Endothelial cell of umbilical vein (primary cell): ENCODE measurements at places on chromosomes 16 and 17.

DNA sequence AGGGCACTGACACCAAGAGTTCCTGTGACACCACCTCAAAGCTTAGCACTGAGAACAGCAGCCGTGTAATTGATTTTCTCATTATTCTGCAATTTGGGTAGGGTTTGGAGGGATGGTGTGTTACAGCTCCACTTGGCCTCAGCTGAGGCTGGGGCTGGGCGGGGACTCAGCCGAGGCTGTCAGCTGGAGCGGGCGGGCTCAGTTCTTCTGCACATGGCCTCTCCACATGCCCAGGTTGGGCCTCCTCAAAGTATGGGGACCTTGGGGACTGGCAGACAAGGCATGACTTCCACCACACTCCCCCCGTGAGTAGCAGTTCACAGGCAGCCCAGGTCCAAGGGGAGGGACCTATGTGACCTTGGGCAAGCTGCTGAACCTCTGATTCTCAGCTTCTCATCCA is 171.5 kb downstream of the IRF8 start:
- DNase-seq: no peak

- DNase-seq: no peak
Measured at GRCh38 chr16:84430860-84431259, 62.5 kb downstream of the ATP2C2 start.

- no peak for DNase-seq
Measured at GRCh38 chr16:49464877-49465504, 91.4 kb downstream of the C16orf78 start.

DNA sequence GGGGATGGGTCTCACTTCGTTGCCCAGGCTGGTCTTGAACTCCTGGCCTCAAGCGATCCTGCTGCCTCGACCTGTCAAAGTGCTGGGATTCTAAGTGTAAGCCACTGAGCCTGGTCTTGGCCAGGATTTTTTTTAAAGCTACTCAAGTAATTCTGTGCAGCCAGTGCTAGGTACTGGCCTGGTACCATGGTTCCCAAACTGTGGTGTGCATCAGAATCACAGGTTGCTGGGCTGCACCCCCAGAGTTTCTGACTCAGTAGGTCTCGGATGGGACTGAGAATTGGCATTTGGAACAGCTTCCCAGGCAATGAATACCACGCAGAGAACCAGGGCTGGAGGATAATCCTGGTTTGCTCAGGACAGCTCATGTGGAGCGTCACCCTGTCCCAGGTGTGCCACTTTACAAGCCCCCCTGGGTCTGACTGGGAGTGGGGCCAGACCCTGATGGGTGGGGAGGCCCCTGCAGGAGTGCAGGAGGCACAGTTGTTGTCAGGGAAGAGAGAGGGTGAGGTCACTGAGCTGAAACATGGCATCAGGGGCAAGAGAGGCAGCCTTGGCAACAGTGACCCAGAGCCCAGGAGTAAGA is 10.7 kb upstream of the MRPS23 start:
- no peak for DNase-seq

- DNase-seq: peak; percentile 81
Measured at GRCh38 chr17:17693253-17694168, 12.3 kb downstream of the RAI1 start.

- peak; percentile 49 for DNase-seq
Measured at GRCh38 chr16:55701442-55702319, 45.9 kb downstream of the SLC6A2 start.
